NCI-H2029 treated with DMSO at 0.1 percent for 48 hours (cell line): ENCODE measurements at places on chromosomes 4 and X.

DNA sequence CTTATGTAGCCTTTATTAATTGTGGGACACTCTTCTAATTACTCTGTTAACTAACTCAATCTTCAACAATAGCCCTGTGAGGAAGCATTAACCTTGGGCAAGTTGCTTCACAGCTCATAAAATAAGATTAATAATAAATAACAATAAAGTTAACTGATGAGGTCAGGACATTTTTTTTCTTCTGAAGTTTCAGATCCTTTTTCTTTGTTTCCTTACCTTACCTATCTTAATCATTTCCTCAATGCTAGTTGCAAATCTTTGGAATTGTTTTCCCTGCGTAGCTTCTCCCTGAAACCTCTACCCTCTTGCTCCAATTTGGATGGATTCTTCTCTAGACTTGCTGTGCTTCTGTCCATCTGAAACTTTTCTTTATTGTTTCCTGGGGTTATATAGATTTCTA, 17.5 kb upstream of the PLAC8 start:
- no peak for DNase-seq

GRCh38 chr4:95439896-95440295, 108.9 kb downstream of the UNC5C start:
- no peak for DNase-seq

GRCh38 chrX:103756736-103757135, 19.9 kb upstream of the PLP1 start:
- no peak for DNase-seq

GRCh38 chr4:82380344-82380743, 6.6 kb upstream of the HNRNPD start:
- DNase-seq, result no peak

DNA sequence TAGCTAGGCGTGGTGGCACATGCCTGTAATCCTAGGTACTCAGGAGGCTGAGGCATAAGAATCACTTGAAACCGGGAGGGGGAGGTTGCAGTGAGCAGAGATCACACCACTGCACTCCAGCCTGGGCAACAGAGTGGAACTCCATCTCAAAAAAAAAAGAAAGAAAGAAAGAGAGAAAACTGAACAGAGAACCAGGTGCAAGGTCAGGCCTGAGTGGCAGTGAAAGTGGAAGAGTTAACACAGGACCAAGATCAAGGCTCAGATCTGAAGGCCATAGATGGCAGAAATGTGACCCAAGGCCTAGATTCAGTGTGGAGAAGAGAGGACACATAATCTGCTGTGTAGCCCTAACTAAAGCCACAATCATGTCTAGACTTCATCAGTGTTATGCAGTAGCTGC, 4.9 kb upstream of the ZNF630 start:
- DNase-seq, result no peak

DNA sequence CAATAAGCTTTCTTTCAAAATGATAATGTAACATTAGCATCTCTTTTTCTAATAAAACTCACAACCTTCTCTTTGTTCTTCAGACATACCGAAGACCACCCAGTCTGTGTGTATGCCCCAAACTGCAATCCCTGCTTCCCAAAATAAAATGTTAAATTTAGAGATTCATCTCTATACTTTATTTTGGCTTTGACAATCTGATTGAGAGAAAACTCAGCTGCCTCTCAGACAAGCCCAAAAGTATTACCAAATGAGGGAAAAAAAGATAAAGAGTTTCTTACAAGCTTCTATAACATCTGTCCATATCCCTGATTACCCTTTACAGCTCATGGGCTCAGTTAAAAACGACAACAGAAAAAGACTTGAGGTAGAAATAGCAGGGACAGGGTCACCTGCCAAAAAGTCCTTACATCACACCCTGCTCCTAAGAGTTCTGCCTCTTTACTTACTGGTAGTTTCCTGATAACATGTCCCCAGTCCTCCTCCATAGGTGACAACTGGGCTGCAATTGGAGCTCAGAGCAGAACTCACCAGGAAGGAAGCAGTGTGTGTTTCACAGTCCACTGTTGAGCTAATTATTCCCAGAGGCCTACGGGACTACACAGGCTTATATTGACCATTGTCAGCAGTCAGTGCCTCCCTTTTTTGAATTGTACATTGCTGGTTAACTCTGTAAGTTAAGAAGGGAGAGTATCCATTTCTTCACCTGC, 70.9 kb upstream of the FAM9C start:
- no peak for DNase-seq

DNA sequence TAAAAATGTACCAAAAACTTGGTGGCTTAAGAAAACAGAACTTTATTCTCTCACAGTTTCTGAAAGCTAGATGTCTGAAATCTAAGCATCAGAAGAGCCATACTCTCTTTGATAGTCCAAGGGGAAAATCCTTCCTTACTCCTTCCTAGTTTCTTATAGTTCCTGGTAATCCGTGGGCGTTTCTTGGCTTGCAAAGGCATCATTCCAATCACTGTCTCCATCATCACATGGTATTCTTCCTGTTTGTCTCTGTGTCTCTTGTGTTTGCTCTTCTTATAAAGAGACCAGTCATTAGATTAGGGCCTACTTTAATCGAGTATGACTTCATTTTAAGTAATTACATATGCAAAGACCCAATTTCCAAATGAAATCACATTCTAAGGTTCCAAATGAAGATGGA, 118.9 kb upstream of the FSTL5 start:
- no peak for DNase-seq

DNA sequence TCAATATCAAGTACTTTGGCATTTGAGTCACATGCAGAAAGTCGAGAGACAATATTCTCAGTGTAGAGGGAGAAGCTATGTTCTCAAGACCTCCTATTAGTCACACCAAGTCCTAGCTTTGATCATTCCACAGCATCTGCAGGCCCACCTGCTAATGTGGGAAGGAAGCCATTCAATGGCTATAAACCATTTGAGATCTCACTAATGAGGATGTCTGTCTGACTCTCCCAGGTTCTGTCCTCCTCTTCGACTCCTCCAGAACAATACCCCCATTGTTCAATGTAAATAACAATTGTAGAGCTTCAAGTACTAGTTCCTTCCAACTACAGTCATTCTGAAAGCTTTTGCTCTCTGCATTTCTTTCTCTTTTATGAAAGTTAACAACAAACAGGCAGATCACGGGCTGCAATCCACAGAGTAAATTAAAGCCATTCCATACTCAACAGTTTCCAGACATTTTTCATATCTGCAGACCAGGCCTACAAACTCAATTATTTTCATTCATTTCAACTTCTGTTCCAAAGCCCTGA, 140.2 kb upstream of the EDNRA start:
- no peak for DNase-seq

GRCh38 chr4:53889326-53890055, 174.9 kb downstream of the CHIC2 start:
- no peak for DNase-seq

DNA sequence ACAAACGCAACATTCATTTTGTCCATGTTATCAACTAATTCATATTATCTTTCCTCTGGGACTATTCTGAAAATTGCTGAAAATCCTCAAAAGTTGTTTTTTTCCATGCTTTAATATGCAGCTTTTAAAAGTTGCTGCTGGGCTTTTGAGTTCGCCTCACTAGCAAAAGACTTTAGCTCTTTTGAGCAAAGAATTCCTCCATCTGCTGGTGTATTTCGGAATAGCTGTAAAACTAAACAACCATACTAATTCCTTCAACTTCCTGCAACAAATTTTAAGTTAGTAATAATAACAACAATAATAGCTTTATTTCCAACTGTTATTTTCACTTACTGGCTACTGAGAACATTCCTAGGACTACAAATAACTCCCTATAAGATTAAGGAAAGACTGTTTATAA, 124.5 kb upstream of the PLAC1 start:
- no peak for DNase-seq

GRCh38 chr4:107804956-107805355, 19.8 kb upstream of the SGMS2 start:
- DNase-seq, result no peak

DNA sequence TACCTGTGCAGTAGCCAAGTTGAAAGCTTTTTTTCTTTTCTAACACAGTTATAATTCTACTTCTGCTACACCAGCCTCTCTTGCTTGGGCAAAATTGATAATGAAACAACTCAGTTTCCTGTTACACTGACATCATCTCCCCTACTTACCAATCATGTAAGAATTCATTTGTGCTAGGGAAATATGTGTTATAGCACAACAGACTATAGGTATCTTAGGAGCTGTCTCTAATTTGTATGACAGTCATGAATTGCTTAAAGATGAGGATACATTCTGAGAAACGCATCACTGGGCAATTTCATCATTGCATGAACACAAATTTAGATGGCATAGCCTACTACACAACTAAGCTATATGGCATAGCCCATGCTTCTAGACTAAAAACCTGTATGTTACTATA, 246.3 kb upstream of the ANKRD50 start:
- DNase-seq, result no peak

DNA sequence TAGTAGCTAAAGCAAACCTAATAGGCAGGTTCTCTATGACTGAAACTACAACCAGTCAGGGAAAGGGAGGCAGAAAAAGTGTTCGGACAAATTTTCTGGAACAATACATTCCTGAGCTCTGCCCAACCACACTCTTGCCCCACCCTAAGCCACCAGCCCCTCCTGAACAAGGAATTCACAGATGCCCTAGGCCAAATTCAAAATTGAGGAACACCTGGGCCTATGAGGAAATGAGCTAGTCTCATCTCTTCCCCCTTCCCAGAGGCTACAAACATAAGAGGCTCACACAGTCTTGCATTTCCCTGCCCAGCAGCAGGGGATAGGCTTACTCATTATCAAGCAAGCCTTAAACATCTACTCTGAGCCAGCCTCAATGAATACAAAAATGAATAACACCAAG, 284.7 kb downstream of the ZNF674 start:
- DNase-seq, result no peak

DNA sequence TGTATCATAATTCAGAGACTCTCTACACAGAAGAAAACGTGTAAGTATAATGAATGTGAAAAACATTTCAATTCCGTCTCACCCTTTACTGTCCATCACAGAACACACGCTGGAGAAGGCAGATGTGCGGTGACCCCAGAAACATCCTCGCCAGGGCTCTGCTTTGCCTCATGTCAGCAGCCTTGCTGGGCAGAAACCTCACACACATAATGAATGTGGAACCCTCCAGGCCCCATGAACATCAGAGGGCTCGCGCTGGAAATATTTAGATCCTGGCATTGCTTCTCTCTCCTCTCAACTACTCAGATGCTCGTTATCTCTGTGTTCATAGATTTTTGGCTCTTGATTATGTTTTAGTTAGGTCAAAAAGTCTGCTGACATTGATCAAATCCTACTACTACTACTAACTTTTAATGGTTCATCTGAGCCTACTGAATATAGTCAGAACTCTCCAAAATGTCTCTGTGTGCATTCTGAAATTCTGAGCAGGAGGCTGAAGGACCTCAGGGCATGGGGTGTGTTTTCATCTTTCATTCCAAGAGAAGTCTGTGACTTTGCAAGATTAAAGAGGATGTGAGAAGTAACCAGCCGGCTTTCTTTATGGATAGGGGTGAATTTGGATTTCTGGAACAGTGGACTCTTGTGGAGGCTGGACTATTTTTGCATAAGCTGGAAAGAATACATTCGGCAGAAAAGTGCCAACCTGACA, 27.0 kb downstream of the SMIM43 start:
- no peak for DNase-seq

DNA sequence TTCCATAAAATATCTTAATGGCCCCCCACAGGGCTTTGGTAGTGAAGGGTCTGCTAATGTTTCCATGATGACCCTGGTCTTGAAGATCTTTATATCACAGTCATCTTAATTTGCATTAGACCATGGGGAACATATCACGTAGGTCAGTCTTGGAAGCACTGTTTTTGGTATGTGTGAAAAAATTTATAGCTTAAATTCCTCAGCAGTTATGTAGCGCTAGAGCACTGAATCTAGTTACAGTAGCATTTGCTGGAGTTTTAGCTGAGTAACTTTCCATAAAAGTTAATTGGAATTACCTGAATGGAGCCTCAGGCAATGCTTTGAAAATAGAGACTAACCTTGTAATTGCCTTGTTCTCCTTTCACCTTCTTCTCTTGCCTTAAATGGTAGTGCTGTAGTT, 648.8 kb downstream of the IQCM start:
- DNase-seq, result no peak

DNA sequence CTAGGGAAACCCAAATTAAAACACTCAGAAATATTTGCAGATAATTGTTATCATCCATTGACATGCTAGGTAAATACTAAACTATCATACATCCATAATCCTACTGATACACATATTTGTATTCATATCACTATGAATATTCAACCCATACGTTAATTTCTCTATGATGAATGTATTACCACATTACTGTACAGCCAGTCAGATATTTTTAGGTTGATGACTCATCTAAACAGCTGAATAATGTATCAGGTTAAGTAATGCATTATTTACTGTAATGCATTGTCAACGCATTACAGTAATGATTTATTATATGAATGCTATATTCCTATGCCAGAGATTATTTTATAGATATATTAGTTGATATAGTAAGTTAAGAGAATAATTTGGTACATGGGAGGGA, 37.1 kb downstream of the VEGFC start:
- DNase-seq, result no peak

GRCh38 chr4:184355111-184355604, 119.2 kb downstream of the IRF2 start:
- no peak for DNase-seq

GRCh38 chrX:81120258-81120935, 81.3 kb downstream of the HMGN5 start:
- no peak for DNase-seq

DNA sequence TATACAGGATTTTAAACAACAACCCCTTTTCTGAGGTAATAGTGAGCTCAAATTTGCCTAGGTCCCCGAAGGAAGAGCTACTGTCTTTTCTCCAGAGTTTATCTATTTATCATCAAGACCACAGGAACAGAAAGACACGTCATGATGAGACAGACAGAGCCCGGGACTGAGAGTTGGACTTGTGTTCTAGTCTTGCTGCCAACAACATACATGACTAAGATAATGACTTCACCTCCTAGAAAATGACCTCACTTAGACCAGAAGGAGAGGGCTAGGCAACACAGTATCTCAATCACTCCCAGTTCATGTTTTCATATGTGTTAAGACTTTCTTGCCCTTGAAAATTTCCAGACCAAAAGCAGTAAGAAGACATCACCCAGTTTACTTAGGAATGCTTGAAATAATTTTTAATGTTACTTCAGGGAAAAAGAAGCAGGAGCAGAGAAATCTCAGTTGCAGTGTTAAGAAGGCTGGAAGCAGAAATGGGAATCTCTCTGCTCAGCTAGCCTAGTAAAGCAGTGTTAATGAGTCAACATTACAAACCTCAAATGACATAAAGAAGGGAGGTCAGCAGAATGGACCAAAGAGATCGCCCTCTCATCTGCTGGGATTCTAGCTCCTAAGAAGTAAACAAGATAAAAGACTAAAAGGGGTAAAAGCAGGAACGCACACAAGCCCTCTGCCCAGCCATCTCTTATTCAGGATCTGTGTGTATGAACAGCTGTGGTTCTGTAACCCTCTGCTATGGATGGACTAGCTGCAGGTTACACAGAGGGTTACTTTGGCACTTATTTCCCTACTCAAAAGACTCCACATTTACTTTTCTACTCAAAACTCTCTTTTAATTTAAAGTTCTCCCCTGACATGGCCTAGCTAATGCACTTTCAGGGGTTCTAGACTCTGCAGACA, 24.8 kb downstream of the PDGFC start:
- DNase-seq, result no peak

- no peak for DNase-seq
These were observed 51.2 kb downstream of the ZNF827 start for GRCh38 chr4:145887241-145887991.

- no peak for DNase-seq
These were observed 67.4 kb downstream of the DMP1 start for GRCh38 chr4:87717276-87718031.
